Bronchial smooth muscle cell (primary cell): ENCODE measurements at places on chromosomes 13 and 19. TPM values are rescaled to one million over a fixed set of nuclear protein-coding genes. Genes with fewer than 3 reads are reported as not detected.

GNG14 gene
- total RNA-seq: not detected in 2 replicates

MCEMP1 gene
- not detected in 2 replicates for total RNA-seq

EDNRB gene
- 46.2 and 62.6 TPM in 2 replicates for total RNA-seq

ZNF480 gene
- total RNA-seq: 3.9 and 4.8 TPM in 2 replicates
